NCI-H1694 treated with DMSO at 0.1 percent for 48 hours (cell line): ENCODE measurements at places on chromosomes 2 and 18.

- DNase-seq = no peak
These were observed 45.2 kb downstream of the USP34 start for GRCh38 chr2:61425605-61426155.

DNA sequence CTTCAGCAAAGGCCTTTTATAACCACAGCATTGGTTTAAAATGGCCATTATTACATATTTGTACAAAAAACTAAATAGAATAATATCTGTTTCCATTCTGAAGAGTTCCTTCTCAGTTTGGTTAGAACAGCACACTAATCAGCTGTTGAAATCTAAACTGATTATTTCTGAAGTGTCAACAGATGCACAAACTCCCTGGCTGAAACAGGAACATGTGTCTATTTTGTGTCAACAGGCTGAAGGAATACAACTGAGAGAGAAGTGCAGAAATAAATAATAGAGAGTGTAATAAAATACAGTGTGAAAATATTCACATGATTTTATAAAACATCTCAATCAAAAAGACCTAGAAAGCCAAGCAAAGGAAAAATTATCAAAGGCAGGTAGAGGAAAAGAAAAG, 29.7 kb downstream of the IKZF2 start:
- no peak for DNase-seq

DNA sequence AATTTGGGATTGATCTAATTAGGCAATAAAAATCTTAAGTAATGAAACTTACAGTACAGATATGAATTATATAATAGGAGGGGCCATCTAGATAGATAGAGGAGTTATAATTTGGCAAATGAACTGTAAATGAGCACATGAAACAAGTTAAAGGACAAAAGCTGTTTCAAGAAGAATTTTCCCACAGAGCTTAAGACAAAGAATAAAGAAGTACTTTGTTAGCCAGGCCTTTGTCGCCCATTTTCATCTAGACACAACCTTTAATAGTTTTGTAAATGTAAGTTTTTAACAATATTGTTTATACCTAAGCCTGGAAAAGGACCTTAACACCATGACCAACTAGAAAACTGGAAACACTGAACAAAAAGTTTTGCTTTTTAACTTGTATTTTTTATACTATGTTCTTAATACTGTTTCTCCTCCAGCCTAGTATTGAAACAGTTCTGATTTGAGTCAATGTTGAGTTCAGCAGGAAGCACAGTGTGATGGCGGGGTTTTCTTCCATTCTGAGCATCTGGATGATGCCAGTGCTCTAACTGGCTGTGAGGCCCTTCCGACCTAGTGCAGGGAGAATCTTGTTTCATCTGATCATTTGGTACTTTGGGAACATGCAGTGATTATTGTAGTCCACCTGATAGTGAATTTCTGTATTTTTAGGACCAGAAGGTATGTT, 37.6 kb downstream of the FARP2 start:
- no peak for DNase-seq

- DNase-seq = no peak
These were observed 277.0 kb downstream of the NEDD4L start for GRCh38 chr18:58320907-58321561.
